ENCODE measurements at places on chromosomes 3 and 15.

DNA sequence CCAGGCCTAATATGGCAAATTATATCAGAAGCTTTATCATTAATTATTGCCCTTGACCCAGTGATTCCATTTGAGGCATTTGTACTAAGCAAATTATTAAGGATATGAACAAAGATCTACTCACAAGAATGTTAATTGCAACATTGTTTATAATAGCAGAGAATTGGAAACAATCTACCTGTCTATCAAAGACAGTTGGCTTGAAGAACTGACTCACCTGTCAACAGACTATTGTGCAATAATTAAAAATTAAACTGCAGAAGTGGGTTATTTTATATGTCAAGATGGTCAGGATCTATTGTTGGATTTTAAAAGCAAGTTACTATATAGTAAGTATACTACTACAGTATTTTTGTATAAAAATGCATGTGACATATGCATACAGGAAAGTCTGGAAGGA is 6.7 kb upstream of the FETUB start:
- DNase-seq, result no peak

DNA sequence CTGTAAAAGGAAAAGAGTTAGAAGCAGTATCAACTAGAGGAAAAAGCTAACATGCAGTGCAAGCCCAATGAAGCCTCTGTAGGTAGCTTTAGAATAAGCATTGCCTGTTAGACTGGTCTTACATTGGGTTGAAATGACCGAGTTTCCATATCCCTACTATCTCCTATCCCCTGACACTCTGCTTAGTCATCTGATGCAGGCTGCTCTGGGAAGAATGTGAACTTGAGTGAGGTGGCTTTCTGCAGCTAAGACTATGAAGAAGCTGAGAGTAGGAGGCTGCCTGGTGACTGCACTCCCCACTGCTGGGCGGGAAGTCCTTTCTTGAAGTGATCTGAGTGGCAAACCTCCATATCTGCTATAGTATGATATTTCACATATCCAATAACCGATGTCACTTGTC is 64.7 kb downstream of the OXSM start:
- no peak for DNase-seq

DNA sequence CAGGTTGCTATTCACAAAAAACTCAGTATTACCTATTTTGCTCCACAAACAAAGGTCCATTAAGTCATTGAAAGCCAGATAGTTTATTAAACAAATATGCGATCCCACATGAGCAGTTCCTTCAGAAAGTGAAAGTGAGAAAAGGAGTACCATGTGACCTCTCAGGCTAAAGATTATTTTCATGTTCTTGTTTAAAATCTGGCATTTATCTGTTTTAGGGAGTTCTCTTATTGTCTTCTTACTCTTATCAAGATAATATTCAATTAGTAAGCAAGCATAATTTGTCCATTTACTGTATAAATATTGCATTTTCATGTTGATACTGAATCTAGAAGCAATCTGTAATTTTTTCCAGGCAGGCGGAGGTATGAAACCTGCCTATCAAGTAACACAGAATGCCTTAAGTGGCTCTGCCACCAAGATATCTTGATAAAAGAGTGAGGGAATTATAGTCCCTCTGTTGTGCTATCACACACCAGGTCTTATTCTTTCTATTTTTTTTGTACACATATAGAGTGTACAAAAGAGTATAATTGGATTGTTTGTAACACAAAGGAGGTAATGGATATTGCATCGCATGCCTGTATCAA is 20.1 kb upstream of the PLSCR5 start:
- no peak for DNase-seq

DNA sequence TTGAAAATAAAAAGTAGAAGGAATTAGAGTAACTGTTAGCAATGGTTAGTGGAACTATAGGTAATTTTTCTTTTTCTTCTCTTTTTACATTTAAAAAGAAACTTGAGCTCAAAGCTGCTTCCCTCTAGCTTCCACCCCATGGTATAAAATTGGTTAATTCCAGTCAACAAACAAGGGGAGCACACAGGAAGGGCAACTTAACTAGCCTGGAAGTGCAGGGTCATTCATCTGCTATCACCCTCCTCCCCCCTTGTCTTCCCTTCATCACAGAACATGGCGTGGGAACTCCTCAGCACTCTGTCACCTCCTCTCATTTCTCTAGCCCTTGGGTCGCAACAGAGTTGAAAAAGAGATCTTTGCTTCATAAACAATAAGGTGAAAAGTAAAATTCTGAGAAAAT is 20.0 kb downstream of the MASP1 start:
- no peak for DNase-seq

- no peak for DNase-seq
These were observed 60.0 kb upstream of the HES1 start for GRCh38 chr3:194075802-194076460.

DNA sequence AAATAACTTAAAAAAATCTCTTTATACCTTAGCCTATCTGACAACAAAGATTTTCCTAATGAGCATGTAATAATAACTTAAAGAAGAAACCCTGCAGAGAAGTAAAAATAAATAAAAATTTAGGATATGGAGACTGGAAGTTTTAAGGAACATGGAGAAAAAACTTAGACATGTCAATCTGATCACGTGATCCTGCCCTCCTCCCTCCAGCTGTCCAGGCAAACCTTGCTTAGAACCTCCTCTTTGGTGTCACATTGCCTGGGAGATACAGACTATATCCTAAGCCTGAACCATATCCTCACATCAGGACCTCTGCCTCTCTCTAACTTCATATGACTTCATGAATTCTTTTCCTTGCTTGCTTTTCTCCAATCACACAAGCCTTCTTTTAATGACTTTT is 275.5 kb downstream of the CNTN3 start:
- DNase-seq, result no peak

DNA sequence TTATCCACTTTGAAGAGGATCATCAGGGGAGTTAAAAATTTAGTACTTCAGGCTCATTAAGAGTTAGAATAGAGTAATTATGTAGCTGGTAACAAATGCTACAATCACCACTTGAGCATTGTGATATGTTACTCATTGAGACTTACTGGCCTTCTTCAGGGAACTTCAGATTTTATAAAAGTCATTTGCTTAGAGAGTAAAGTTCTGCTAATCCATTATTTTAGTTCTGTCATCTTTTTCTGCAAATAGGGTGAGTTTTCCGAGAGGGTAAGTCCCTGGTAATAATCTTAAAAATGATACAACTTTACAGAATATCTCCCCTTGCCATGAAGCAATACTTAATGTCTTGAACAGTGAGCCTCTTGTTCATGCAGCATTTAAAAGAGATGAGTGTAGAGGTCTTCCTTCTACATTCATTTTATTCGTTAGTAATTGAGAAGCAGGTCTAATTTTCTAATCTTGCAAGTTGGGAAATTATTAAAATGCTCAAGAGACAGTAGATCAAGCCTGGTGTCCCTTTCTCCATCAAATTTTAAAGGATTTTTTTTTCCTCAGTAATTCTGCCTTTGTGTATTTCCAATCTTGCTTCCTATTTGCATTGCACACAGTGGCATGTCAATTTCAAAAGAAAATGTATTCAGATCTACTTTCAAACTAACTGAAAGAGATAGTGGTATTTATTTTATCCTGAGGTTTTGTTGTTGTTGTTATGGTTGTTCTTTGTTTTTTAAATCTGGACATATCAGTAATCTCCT is 52.6 kb downstream of the MBNL1 start:
- DNase-seq, result no peak

DNA sequence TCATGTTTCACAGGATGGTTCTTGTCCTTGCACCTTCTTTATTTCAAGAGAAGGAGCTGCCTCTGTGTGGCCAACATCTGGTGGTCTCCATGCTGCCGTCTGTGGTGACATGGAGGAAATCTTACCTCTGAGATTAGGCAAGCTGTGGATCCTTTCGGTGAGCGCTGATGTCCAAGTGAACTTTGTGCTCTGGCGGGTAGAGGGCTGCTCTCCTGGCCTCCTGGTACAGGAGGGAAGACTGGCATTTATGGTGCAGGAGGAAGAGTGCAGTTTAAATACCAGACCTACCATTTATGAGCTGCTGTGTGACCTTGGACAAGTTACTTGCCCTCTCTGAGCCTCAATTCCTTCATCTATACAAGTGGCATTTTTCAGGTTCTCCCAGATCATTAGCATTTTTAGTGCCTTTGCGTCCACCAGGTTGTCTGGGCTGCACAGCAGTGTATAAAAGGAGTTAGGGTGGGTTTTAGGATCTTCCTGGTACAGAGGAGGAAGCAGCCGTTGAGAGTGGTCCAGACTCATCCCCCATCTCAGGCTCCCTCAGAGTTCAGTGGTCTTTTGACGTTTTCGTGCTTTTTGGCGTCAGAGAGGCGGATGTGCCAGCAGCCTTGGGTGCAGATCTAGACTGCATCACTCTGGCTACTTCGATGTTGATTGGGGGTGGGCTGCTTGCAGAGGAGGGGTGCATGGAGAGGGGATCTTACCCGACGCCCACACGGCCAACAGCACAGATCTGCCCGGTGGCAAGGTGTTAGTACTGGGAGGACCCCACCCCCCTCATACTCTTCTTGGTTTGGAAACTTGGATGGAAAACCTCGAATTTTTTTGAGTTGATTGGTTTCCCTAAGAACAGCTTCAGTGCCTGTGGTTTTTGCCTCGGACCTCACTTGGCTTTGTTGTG is 162.2 kb downstream of the ITPR1 start:
- DNase-seq, result no peak

- DNase-seq, result no peak
These were observed 427.2 kb upstream of the THBS1 start for GRCh38 chr15:39153716-39154115.

GRCh38 chr3:8516047-8516661 is 14.5 kb downstream of the LMCD1 start:
- DNase-seq, result no peak

- no peak for DNase-seq
These were observed 1.2 kb upstream of the ICE2 start for GRCh38 chr15:60480149-60480548.

DNA sequence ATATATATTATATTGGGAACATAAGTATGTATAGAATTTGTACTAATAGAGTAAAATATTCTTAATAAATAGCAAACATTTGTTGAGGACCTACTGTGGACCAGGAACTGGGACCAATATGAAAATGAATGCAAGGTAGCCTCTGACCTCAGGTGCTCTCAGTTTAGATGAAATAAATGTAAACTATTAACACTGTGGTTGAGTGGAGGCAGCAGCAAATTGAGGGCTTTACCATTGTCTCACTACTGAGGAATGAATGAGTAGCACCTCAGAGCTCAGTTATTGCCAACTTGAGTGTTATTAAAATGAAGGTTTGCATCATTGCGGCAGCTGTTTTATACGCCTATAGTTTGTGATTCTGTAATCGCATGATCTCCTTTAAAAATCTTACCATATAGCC is 90.9 kb upstream of the CGNL1 start:
- no peak for DNase-seq

DNA sequence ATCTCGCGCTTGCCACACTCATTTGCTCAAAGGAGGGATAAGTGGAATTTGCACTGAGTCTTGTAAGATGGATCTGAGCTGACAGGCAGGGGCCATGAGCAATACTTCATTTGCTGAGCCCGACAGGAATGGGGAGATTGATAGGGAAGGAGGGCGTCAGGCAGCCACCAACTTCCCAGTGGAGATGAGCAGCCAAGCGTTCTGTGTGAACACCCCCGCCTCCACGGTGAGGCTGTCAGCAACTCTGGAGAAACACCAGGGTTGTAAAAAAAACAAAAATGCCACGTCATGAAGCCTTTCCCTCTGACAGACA is 36.8 kb downstream of the TLE3 start:
- DNase-seq, result no peak

DNA sequence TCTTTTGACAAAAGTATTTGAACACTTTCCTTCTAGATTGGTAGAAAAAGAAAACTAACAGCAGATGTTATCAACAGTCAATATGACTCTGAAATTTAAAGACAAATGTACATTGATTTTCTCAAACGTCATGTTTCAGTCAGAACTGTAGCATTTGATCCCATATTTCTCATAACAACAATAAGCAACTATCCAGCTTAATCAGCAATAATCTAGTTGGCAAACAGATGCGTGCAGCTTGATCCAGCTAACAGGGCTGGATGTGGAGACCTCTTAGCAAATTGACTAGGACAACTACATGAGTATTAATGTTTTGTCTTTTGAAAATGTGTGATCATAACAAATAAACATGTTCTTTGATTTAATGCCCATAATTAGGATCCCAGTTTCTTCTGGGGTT is 94.0 kb upstream of the STT3B start:
- no peak for DNase-seq

GRCh38 chr15:96093063-96093462 is 237.4 kb upstream of the NR2F2 start:
- no peak for DNase-seq

DNA sequence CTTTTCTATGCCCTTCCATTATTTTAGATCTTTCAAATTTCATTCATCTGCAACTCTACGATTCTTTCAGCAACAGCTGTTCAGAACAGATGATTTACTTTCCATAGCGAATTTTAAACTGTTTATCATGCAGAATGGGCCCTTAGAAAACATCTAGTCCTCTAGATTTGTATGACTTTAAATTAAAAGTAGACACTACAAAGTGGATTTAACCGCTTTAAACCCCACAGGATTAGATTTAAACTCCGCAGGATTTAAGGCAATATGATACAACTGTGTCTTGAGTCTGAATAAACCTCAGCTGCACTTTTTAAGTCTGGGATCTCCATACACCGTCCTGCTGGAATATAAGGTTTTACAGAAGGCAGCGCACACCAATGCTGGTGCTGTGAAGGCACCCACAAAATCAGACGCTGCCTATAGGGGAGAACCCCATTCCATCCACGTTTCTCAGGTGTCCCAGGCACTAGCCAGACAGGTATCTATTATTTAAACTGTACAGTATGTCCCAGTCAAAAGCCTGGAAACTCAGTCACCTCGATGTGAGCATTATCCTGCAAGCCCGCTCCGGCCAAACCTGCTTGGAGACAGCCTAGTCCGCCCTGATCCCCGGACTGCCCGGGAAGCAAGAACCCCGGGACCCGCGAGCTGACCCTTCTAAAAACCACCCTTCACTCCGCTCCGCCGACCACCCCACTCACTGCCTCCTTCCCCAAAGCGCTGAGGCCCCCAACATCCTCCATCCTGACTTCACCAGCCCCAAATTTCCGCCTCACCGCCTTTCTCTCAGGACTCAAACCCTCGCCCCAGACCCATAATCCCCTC is 768 bp downstream of the ANO10 start:
- no peak for DNase-seq

DNA sequence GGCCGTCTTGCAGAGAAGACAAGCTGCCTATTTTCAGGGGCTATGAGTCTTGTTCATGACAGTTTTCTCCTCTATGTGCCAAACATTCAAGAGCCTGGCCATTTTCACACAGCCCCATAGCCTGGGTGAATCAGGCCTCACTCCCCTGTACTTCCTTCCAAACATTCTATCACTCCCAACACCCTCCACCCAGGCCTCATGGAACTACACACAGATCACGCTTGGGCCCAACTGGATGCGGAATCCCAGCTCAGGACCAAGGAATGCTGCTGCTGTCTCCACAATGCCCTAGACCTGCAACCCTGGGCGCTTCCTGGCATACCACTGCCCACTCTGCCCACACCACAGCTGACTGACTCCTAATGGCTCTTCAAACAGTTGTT is 39.4 kb upstream of the PCSK6 start:
- no peak for DNase-seq
